A549 treated with GW870086 at 1 μM for 4 hours (cell line): ENCODE measurements at places on chromosomes 13 and 19. TPM values are rescaled to one million over a fixed set of nuclear protein-coding genes. Genes with fewer than 3 reads are reported as not detected.

Gene PPAN
- 42.9 to 59.9 TPM (median 49.7 TPM) in 5 replicates for total RNA-seq

Gene GRIN3B
- total RNA-seq, result 1.8 to 3.2 TPM (median 2.6 TPM) in 5 replicates

Gene VSIG10L
- total RNA-seq, result 10.7 to 14.9 TPM (median 14.4 TPM) in 5 replicates

Gene ANKRD24
- total RNA-seq, result 0.15 to 0.33 TPM (median 0.22 TPM) in 5 replicates

Gene JAK3
- total RNA-seq, result 0.18 to 0.34 TPM (median 0.22 TPM) in 5 replicates

Gene FCER2
- not detected in 5 replicates for total RNA-seq

Gene SH2D3A
- total RNA-seq, result 17.4 to 19.4 TPM (median 18.3 TPM) in 5 replicates
